Upper lobe of left lung (tissue), 6 donors: ENCODE measurements at places on chromosomes 11 and 22. TPM values are rescaled to one million over a fixed set of nuclear protein-coding genes. Genes with fewer than 3 reads are reported as not detected.

Gene B4GALNT4
- total RNA-seq: 0.23 TPM

DNA sequence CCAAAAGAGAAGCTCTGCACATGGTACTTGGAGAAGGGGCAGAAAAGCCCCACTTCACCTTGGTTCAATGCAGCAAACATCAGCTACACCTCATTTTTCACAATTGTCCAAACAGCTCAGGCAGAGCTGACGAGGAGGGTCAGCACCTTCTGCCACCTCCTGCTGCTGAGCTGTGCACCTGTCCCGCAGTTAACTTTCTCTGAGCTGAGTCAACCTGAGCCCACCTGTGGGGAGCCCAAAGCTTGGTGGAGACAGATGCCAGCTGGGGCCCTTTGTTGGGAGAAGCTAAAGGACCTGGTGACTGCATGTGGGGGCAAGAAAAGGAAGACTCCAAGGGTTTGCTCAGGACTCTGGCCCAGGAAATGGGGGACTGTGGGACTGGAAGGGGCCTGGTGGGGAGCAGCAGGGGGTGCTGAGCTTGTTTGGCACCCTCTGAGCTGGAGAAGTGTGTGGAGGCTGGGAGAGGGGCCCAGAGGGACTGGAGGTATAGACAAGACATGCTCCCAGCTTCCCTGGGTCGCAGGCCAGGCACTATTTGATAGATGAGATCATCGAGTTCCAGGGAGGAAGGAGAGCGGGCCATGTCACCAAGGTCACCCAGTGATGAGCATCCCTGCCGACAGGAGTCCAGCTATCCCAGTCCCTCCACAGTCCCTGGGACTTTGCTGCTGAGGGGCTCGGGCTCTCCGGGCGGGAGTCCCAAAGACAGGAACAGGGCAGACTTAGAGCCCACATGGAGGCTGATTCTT, 53.5 kb downstream of the KCNJ4 start:
- no peak overlapping the region for H3K27ac ChIP-seq
- H3K4me3 ChIP-seq: no peak overlapping the region
- no peak for DNase-seq

Gene MMP1
- total RNA-seq: 0.39 TPM

DNA sequence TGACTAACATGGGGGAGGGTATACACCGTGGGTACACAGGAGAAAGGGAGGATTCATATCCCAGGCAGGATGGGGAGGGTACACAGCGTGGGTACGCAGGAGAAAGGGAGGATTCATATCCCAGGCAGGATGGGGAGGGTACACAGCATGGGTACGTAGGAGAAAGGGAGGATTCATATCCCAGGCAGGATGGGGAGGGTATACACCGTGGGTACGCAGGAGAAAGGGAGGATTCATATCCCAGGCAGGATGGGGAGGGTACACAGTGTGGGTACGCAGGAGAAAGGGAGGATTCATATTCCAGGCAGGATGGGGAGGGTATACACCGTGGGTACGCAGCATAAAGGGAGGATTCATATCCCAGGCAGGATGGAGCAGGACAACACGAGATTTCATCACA, 36.6 kb upstream of the NRIP3 start:
- no peak for DNase-seq
- no peak overlapping the region for H3K27ac ChIP-seq
- no peaks in the 10 kb centered on the region for H3K36me3 ChIP-seq
- no peak overlapping the region for H3K4me3 ChIP-seq
- H3K4me1 ChIP-seq: peaks cover 10% of the 10 kb centered on the region

- H3K36me3 ChIP-seq: peaks cover 17% of the 10 kb centered on the region
- H3K27ac ChIP-seq: no peak overlapping the region
- no peak overlapping the region for H3K4me3 ChIP-seq
- no peak for DNase-seq
Measured at GRCh38 chr22:20748731-20749428, 25.0 kb upstream of the SERPIND1 start.

GRCh38 chr11:83689144-83689780, 403.1 kb upstream of the CCDC90B start:
- no peaks in the 10 kb centered on the region for H3K27me3 ChIP-seq
- no peaks in the 10 kb centered on the region for H3K4me1 ChIP-seq
- no peak for DNase-seq

Gene SYT8
- 29.3 TPM for total RNA-seq

DNA sequence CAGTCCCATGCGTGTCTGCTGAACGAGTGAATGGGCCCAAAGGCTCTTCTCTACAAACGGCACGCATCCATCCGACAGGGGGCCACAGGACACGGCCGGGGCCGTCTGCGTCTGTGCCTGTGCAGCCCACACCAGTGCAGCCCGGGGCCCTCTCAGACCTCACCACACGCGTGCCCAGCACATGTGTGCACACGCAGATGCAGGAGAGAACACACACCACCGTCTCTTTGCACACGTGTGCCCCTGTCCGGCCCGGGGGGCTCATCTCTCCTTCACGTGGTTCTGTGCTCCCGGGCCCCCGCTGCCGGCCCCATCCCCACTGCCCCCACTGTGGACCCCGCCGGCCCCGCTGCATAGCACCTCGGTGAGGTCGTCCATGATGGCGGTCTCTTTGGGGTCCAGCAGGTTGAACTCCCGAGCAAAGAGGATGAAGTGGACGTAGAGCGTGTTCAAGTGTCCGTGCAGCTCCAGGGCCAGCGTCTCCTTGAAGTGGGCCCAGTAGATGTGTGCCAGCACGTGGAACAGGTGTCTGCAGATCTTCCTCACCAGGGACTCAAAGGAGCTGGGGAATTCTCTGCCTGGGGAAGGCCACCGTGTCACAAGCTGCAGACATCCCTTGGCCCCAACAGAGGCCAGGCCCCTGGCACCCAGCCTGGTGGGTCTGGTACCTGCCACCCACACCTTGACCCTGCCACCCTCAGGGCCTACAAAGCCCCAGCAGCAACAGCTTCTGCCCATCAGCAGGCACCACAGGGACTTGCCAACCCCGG, 16.5 kb downstream of the MOB2 start:
- no peak overlapping the region for H3K4me3 ChIP-seq
- H3K27me3 ChIP-seq: no peaks in the 10 kb centered on the region
- H3K36me3 ChIP-seq: peaks cover 70% of the 10 kb centered on the region
- no peak for DNase-seq
- no peak overlapping the region for H3K27ac ChIP-seq

GRCh38 chr11:44899959-44900358, 50.7 kb downstream of the TP53I11 start:
- no peak overlapping the region for H3K27ac ChIP-seq
- H3K36me3 ChIP-seq: peaks cover 3% of the 10 kb centered on the region
- no peak for DNase-seq
- H3K27me3 ChIP-seq: no peaks in the 10 kb centered on the region
- no peak overlapping the region for H3K4me3 ChIP-seq

- peaks cover 15% of the 10 kb centered on the region for H3K4me1 ChIP-seq
- H3K36me3 ChIP-seq: no peaks in the 10 kb centered on the region
- no peak overlapping the region for H3K27ac ChIP-seq
- H3K27me3 ChIP-seq: no peaks in the 10 kb centered on the region
Measured at GRCh38 chr11:114034956-114035355, 24.6 kb upstream of the ZBTB16 start.

DNA sequence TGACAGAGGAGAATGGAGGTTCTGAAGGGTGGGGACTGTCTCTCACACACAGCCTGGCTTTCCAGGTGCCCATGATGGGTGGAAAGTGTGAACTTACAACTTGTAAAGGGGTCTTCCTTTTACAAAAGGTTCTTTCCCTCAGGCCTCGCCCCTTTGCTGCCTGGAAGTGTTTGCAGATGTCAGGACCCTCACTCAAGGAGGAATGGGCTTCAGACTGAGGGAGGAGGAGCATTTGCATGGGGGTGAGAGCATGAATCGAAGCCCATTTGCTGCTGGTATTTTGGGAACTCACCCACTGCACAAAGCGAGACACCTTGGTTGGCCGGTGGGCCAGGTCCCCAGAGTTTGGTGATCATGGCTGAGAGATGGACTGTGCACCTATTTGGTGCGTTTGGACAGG, 25.1 kb downstream of the MPPED1 start:
- no peaks in the 10 kb centered on the region for H3K4me1 ChIP-seq
- no peaks in the 10 kb centered on the region for H3K36me3 ChIP-seq
- H3K27ac ChIP-seq: no peak overlapping the region
- H3K27me3 ChIP-seq: no peaks in the 10 kb centered on the region
- no peak overlapping the region for H3K4me3 ChIP-seq

GRCh38 chr11:62592146-62592815, 958 bp upstream of the TUT1 start:
- H3K4me1 ChIP-seq: peaks cover 28% of the 10 kb centered on the region
- DNase-seq: no peak
- H3K36me3 ChIP-seq: peaks cover 22% of the 10 kb centered on the region
- H3K27me3 ChIP-seq: no peaks in the 10 kb centered on the region
- H3K4me3 ChIP-seq: peak overlapping the region; percentile 62

Gene OVCH2
- 5.7 TPM for total RNA-seq

Gene ELF5
- 7.7 TPM for total RNA-seq

DNA sequence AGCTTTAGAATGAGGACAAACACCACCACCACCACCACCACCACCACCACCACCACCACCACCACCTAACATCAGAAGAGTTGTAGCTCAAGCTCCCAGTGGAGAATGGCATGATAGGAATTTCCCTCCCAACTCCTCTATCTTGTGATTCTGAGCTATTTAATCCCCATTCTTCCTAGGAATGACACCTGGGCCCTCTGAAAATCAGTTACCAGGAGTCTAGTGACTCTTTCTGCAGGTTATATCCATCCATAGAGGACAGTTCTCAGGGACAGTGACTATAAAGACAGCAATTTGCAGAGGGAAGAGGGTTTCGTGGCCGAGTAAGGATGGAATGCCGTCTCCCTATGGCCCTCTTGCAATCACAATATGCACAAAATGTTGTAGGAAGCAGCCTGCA, 27.8 kb downstream of the MYH9 start:
- no peak overlapping the region for H3K4me3 ChIP-seq
- peaks cover 3% of the 10 kb centered on the region for H3K36me3 ChIP-seq
- peaks cover 99% of the 10 kb centered on the region for H3K4me1 ChIP-seq
- no peak for DNase-seq
- H3K27ac ChIP-seq: peak overlapping the region; percentile 14

DNA sequence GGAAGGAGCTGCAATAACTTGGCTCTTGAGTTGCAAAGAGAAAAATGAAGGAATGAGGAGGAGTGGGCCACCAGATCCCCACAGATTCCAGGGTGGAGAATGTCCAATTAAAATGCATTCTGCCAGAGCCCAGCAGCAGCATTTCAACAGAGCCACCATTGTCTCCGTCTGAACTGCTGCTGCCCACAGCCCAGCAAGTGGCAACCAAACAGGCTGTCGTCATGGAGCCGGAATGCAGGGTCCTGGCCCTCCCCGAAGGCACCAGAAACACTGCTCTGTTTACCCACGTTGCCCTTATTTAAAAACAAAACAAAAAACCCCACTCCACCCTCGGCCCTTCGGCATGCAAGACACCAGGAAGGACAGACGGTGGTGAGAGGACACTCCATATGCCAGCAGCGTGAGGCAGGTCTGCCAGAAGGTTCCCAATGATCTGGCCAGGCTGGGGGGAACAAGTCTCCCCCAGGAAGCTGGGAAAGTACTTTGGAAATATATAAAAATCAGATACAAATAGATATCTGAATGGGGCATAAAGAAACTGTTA, 32.5 kb downstream of the PLEKHA7 start:
- H3K27me3 ChIP-seq: no peaks in the 10 kb centered on the region
- DNase-seq: no peak
- peak overlapping the region; percentile 66 for H3K27ac ChIP-seq
- no peak overlapping the region for H3K4me3 ChIP-seq

GRCh38 chr11:68990995-68991780, 10.4 kb upstream of the MRGPRD start:
- no peak overlapping the region for H3K4me3 ChIP-seq
- H3K27me3 ChIP-seq: no peaks in the 10 kb centered on the region
- peak; percentile 16 for DNase-seq
- no peaks in the 10 kb centered on the region for H3K36me3 ChIP-seq
- no peaks in the 10 kb centered on the region for H3K4me1 ChIP-seq

Gene RIBC2
- total RNA-seq: 3.5 TPM
